HAP-1 (cell line): ENCODE measurements at places on chromosomes 6 and 20.

DNA sequence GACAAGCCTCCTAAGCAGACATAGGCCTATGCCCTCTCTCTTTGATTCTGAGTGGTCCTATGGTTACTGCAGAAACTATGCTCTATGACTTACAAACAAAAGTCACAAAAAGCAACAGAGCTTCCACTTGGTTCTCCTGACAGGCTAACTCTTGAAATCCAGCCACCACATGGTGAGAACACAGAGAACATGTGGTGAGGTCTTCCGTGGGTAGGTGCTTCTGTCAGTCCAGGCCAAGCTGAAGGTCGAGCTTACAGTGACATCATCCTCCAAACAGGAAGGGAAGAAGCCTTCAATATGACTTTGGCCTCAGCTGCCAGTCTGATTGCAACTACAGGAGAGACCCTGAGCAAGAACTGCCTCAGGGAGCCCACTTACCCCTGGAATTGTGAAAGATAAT lies 265.5 kb downstream of the TBX18 start:
- no peak for DNase-seq

DNA sequence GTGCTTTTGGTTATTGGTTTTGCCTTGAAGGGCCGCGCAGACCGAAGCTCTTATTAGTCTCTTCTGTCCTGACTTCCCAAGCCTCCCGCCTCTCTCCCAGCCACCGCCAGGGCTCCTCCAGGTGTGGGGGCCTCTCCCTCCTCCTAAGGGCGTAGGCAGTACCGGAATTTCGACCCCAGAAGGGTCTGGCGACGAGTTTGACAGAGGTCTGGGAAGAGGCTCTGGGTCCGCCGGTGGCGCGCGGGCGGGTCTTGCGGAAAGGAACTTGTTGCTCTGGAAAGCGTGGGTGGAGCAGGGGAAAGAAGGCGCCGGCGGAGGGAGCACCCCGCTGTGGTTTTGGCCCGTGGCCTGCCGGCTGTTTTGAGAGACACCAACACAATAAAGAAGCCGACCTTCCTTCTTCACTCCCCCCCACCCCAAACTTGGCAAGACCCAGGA lies 1.8 kb downstream of the PCSK2 start:
- DNase-seq, result no peak

- DNase-seq, result no peak
These were observed 40.9 kb upstream of the PKIB start for GRCh38 chr6:122569230-122569771.

GRCh38 chr6:131948692-131949619 lies 2.2 kb downstream of the CCN2 start:
- no peak for DNase-seq

DNA sequence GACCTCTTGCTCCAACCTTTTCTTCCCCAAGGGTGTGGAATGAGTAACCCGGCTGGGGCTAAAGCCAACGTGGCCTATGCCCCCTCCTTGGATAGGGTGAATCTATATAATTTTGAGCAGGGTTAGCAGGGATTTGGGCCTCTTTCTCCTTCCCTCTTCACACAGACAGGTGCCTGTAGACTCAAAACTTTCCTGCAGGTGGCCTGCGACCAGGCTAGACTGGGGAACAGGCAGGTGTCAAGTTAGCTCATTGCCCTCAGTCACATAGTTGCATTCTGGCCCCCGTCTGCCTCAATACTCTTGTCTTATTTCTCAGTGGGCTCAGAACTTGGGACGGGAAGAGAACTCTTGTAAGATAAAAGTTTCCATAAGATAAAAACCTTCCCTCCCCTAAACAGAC lies 243.0 kb downstream of the ATXN1 start:
- no peak for DNase-seq

GRCh38 chr6:114020196-114020595 lies 49.2 kb upstream of the HDAC2 start:
- DNase-seq, result no peak

DNA sequence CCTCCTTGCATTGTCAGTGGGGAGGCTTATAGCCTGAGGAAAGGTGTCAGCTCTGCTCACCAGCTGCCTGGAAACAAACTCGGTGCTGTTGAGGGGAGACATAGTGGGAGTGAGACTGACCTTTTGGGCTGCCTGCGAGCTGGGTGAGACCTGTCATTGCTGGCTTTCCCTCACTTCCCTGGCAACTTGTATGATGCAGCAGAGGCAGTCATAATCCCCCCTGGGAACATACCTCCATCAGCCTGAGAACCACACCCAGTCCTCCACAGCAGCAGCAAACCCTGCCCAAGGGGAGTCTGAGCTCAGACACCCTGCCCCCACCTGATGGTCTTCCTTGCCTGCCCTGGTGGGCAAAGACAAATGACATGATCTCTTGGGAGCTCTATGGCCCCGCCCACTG lies 521.2 kb upstream of the IMPG1 start:
- DNase-seq, result no peak

GRCh38 chr6:153081914-153082313 lies 49.2 kb downstream of the RGS17 start:
- no peak for DNase-seq

DNA sequence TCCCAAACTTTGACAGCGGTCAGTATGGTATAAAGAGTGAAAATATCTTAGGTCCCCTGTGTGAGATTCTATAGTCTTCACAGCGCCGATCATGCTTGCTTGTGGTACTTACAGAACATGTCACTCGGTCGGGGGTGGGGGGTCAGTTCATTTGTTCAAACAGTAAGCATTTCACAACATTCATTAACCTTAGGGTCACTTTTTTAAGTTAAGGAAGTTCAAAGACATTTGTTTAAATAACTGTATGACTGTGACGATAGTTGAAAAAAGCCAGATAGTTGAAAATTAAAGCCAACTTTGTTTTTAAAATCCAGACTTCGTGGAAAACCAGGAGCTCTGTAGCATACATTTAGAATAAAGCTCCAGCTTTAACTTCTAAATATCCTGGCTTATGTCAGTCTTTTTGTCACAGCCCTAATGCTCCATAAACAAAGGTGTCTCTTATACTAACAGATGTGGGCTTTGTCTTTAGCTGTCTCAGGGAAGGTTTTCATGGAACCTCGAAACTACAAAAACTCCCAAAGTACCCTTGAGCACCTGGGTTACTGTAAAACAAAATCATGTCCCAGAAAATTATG lies 57.9 kb upstream of the PHACTR2 start:
- DNase-seq, result no peak

GRCh38 chr20:48623176-48623905 lies 204.5 kb downstream of the PREX1 start:
- no peak for DNase-seq

DNA sequence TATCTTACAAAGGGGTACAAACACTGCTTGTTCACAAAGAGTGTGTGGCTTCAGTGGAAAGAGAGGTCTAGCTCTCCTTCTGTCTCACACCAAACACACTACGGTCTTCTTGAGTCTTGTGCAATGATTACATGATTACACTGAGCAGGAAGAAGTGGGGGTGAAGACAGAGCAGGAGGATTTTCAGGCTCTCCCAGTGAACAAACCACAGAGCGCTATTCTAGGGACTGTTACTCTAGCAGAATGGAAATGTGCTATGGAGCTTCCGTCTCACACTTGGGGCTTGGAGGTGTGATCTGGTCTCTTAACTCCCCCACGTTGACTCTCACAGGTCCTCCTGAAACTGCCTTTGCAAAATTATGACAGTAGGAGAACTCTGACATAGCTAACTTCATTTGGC lies 203.4 kb downstream of the MYLK4 start:
- DNase-seq, result no peak

DNA sequence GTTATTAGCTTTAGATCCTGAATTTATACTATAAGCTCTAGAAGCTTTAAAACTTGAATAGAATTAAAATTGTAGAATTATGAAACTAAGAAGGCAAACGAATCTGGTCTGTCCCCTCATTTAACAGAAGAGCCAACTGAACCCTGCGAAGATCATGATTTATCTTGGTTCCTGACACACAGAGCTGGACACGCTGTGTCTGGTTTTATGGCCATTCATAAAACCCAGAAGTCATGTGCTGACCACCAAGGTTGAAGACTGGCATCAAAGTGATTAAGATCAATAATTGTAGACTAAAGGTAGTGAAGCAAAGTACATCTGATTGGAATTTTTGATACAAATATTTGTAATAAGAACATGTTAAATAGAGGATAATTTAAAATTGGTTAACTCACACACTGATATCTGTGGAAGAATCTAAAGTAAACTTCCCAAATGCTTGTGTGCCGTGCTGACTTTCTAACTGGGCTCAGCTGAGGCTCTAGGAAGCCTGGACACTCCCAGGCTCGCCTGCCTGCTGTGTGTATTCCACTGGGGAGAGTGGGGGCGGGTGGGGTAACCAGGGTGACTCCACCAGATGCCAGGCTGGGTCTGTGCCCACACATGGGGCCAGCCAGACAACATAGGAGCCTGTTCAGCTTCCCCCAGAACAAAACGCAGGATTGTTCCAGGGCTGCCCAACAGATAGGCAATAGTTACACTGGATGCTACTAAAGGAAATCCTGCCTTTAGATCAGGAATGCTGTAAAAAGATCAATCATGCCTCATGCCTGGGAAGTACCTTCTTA lies 42.1 kb upstream of the SLC22A3 start:
- no peak for DNase-seq

- no peak for DNase-seq
These were observed 4.3 kb upstream of the RPP21 start for GRCh38 chr6:30340589-30341054.

- DNase-seq, result no peak
These were observed 10.4 kb downstream of the CHD6 start for GRCh38 chr20:41607791-41608190.

- DNase-seq, result no peak
These were observed 1.2 kb downstream of the CHMP4B start for GRCh38 chr20:33812152-33812849.

GRCh38 chr6:102115911-102116310 lies 722.4 kb downstream of the GRIK2 start:
- DNase-seq, result no peak

DNA sequence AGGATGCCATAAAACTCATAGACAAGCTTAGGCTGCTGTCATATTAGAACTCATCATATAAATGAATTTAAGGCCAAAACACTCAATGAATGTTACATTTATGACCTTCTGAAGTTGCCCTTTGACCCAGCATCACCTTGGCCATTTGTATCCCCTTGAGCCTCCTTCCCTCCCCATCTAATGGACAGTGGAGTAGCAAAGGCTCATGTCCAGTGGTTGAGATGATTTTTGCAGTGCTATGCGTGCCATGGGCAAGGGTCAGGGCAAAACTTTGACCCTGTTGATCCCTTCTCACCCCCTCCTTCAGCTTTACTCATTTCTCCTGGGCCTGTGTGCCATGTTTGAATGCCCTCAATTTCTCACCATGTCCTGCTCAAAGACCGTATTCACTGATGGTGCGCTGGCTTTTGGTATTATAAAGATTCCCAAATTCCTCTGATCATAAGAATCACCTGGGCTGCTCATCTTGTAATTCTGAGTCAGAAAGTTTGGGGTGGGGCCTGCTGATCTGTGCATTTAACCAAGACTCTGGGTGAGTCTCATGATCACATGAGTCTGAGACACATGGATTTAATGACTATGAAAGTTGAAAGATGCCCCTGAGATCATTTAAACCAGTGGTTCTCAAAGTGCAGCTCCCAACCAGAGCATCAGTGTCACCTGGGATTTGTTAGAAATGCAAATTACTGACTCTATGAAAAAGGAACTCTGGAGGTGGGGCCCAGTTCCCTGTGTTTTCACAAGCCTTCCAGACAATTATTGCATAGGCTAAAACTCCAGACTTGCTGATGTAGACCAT lies 57.5 kb upstream of the IL20RA start:
- no peak for DNase-seq

DNA sequence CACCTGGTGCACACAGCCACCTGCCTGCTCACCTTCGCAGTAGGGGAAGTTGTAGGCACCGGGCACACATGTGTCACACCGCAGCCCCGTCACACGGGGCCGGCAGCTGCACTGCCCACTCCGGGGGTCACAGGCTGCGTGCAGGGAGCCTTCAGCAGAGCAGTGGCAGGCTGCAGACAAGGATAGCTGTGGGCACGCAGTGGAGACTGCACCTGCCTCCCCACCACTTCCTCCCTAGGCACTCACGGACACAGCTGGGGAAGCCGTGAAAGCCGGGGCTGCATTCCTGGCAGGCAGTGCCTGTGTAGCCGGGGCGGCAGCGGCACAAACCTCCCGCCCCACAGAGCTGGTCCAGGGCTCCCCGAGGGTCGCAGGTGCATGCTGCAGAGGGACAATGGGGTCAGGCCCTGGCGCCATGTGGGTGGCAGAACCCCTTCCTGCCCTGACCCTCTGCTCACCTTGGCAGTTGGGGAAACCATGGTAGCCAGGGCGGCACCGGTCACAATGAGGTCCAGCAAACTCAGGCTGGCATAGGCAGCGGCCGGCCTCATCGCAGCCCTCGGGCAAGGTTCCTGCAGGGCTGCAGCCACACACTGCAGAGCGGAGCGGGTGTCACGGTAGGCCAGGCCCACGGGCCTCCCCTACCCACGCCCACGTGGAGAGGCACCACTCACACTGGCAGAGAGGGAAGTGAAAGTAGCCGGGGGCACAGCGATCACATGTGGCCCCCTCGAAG lies 29.4 kb downstream of the LAMA5 start:
- DNase-seq, result no peak

DNA sequence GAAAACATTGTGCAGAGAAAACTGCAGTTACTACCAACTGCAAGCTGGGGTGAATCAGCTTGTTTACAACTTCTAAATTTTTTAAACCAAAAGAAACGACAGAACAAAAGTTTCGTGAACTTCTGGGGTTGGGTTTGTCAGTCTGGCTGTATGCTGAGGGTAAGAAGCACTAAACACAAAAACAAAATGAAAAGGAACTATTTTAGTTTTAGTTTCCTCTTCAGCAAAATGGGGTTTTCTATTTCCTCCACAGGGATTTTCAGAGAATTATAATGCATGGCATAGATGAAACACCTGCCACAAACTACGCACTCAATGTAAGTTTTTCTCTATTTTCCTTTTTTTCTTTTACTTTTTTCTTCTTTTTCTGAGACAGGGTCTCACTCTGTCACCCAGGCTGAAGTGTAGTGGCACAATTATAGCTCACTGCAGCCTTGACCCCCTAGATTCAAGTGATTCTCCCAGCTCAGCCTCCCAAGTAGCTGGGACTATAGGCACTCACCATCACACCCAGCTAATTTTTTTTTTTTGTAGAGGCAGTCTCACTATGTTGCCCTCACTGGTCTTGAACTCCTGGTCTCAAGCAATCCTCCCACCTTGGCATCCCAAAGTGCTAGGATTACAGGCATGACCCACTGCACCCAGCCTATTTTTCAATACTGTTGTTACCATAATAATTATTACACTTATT lies 40.6 kb downstream of the CGA start:
- DNase-seq, result no peak
